GM12891 (cell line): ENCODE measurements at places on chromosomes 4 and X.

- no peak for DNase-seq
These were observed 18.8 kb downstream of the GRPR start for GRCh38 chrX:16142246-16142558.

- no peak for DNase-seq
These were observed 152.4 kb downstream of the TSPAN5 start for GRCh38 chr4:98505992-98506391.

- DNase-seq, result no peak
These were observed 77.3 kb downstream of the FAM184B start for GRCh38 chr4:17704020-17704650.

GRCh38 chrX:136030303-136031191 lies 45.3 kb downstream of the SLC9A6 start:
- no peak for DNase-seq

GRCh38 chr4:168794881-168795280 lies 215.2 kb downstream of the CBR4 start:
- DNase-seq, result no peak

- no peak for DNase-seq
These were observed 10.6 kb downstream of the ARAP2 start for GRCh38 chr4:36233567-36234266.

- DNase-seq, result no peak
These were observed 469.8 kb upstream of the CPEB2 start for GRCh38 chr4:14532436-14532835.

DNA sequence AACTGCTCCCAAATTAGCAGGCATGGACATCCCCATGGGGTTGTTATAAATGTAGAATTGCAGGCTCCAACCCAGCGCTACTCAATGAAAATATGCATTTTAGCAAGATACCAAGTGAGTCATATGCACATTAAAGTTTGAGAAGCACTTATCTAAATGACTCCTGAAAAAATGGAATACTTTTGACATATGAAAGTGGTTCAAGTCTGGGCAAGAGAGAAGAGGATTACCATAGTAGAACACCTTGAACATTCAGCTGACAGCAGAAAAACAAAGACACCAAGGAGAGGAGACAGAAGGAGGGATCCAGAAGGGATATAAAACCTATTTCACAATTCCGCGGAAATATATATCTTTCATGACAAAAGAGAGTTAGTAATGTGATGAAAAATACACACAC lies 63.2 kb upstream of the CT83 start:
- DNase-seq, result no peak

DNA sequence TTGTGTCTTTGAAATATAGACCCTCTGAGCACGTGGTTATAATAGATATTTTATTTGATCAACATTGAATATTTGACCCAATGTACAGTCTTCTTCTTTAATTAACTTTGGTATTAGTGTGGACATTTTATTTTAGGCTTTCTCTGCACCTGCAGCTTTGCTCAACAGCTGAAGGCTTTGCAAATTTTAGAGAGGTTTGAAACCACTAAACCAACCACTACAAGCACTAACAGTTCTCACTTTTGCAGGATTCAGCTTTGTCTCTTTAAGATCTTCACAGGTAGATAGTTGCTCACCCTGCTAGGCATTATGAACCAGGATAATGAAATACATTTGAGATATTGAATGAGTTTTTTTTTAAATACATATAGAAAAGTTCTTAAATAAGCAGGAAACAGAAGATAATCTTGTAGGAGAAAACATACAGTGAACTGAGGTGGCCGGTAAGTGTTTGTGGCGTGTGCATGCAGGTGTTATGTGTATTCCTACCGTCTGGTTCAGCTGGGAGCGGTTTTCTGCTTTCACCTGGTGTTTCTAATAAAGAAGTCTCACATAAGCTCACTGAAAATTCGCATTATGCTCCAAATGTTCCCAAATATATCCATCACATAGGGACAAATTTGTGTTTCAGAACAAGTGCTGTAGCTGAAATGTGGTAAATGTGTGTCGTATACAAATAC lies 1508.3 kb upstream of the TENM3 start:
- no peak for DNase-seq

GRCh38 chr4:78689261-78689660 lies 86.9 kb upstream of the BMP2K start:
- DNase-seq, result no peak

DNA sequence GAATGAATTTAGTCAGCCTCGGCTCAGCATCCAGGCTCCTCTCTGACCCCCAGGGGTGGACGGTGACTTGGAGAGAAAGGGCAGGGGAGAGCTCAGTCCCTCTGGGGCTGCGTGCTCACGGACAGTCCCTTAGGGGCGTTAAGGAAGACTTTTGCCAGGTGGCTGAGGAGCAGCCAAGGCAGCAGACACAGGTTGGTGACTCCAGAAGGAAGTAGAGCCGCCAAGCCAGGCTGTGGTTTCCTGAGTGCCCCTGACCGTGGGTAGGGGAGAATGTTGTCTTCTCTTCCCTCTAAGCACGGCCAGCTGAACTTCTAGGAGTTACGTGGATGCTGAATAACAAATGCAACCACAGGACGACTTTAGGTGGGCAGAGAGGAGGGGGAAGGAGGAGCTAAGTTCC lies 91.0 kb upstream of the MTM1 start:
- DNase-seq, result no peak

DNA sequence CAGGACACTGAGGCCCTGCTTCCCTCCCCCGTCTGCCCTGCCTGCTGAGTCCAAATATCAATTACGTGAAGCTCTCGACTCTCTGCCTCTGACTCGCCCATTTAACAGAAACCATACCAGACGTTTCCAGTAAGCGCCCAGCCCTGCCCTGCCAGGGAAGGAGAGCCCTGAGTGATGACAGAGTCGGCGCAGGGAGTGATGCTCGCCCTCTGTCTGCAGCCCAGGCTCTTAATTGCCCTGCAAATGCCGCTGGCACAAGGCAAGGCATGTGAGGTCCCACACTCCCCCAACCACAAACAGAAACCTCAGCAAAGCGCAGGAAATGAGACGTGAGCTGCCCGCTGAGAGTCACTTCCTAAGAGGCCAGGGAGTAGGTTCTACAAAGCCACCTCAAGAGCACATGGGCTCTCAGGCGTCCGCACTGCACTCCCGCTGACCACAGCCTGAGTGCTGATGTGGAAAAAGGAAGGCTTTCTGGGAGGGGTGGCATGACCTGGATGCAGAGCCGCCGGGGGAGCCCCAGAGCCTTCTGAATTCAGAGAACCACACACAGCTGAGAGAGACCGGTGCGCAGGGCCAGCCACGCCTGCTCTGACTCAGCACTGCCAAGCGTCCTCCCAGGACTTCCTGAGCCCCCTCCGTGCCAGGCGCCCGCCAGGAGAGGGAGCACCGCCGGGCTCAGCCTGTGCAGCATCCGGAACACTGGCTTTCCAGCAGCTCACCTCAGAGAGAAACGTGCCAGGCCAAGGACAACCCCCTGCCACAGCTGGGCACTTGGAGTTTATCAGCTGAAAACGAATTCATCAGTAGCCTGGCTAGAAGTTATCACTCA lies 5.3 kb downstream of the ZFYVE28 start:
- DNase-seq, result peak; percentile 54

- no peak for DNase-seq
These were observed 329.9 kb downstream of the TECRL start for GRCh38 chr4:64079316-64079715.
